ENCODE measurements at places on chromosomes 12 and 14.

DNA sequence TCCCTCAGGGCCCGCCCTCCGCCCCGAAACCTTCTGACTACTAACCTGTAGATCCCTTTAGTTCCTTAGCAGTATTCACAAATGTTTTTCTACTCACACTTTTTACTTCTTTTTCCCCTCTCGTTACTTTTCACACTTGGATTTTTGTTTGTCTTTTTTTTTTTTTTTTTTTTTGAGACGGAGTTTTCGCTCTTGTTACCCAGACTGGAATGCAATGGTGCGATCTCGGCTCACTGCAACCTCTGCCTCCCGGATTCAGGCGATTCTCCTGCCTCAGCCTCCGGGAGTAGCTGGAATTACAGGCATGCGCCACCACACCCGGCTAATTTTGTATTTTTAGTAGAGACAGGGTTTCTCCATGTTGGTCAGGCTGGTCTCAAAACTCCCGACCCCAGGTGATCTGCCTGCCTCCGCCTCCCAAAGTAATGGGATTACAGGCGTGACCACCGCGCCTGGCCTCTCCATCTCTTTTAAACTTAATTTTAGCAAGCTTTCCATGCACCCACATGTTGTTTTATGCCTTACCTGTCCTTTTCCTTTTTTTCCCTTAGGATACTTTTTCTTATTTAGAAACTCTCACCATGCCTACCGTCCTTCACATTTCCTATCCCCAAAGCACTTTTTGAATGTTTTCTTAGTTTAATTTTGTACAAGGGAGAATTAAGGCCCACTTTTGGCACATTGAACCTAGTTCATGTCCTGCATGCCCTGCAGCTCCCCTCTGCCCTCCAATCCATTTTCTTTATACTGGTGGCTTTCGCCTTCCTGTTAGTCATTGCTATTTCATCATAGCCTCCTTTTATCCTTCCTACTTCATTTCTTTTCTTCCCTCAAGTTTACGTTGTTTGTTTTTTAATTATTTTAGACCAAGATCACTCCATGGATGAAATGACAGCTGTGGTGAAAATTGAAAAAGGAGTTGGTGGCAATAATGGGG is 1.1 kb downstream of the SP1 start:
- no peak for DNase-seq

GRCh38 chr14:81991998-81992397 is 458.3 kb upstream of the SEL1L start:
- no peak for DNase-seq

DNA sequence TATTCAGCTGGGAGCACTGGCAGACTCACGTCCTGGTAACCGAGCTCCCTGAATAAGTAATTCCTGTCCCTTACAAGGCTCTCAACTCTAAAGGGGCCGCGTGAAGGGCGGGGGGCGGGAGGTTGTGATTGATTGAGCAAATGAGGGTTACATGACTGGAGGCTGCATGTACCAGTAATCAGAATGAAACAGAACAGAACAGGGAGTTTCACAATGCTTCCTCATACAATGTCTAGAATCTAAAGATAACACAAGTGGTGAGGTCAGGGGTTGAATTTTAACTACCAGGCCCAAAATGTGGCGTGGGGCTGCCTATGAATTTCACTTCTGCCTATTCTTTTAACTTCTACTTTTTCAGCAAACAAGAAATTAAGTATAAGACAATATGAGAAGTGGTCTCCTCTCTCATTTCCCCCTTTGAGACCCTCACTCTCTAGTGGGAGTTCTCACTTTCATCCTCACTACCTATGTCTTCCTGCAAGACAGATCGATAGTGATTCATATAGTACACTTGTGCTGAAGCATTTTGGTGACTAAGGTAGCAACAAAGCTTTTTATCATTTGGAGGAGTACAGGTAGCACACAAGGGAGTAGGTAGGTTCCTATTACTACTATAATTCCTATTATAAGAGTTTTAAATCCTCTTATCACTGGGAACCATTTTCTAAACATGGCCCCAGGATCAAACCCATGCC is 239.8 kb downstream of the KTN1 start:
- DNase-seq: no peak

- no peak for DNase-seq
Measured at GRCh38 chr14:42140831-42141279, 534.2 kb downstream of the LRFN5 start.

DNA sequence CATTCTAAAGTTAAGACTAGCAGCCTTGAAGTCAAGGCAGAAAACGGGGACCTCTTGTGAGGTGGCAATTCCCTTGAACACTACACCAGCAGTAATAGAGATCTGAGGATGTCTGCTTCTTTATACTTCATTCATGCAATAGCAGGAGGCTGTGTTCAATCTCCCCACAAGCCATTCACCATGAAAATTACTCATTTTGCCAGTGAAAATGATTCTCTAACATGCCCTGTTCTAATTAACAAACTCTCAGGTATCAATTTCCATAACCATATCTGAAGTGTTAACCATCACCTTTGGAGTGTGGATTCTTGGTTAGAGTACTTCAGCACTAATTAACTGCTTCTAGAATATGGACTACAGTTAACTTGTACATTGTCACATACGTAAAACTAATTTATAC is 3.4 kb upstream of the GLIPR1 start:
- DNase-seq: no peak

DNA sequence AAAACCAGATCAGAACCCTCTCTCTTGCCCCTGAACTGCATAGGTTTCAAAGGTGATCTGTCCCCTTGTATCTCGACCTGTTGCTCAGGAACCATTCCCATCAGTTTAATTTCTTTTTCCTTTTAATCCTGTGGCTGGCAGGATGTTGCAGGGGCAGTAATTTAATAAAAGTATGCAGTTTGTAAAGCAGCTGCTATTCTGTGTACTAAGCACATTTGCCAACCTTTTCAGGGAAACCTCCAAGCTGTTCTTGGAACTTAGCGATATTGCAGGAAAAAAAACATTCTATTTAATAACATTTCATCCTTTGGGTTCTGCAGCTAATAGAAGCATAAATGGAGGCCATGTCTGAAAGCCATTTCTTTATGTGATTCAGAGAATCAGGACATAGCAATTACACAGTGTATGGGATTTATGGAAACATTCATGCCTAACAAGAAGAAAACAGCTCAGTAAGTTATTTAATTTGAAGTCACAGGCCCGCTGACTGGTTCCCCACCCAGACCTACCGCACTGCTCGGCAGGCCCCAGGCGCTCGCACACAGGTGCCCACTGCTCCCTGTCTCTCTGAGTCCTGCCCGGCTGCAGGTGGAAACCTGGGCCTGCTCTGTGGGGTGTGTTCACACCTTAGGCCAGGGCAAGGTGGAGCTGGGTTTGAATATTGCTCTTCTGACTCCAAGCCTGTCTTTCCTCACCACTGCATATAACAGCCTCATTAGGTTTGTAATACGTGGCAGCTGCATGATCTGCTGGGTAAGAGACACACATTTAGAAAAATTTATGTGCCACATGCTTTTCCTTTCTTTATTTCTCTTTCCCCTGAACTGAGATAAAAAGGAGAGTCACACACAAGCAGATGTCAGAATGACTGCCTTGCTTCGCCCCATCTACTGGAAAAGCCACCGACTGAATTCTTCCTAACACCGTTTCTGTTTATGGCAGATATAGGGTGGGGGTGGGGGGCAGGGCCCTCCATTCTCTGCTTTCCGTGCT is 119.7 kb downstream of the SLC25A47 start:
- DNase-seq: no peak

GRCh38 chr14:96205059-96205977 is 679 bp downstream of the BDKRB2 start:
- no peak for DNase-seq

DNA sequence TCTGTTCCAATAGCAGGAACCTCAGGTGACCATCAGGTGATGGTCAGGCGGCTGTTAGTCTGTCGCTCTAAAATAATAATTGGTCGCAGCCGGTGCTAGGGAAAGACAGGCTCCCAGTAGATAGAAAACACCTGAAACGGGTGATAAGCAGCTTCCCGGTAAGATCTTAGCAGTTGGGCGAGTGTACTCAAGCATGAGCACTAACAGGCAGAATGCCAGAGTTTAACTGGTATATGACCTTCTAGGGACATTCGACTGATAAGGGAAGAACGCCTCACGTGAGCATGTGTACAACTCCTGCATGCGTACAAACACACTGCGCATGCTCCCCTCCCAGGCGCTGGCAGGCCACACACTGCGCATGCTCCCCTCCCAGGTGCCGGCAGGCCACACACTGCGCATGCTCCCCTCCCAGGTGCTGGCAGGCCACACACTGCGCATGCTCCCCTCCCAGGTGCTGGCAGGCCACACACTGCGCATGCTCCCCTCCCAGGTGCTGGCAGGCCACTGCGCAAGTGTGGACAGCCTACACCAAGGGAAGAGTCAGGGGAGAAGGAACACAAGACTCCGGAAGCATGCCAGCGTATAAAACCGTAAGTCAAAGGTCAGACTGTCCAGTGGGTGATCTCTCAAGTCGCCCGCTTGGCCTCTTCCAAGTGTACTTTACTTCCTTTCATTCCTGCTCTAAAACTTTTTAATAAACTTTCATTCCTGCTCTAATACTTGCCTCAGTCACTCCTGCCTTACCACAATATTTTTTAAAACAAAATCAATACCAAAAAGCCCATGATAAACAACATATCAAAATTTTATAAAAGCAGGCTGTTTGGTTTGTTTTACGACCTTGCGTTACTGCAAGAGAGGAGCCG is 24.5 kb downstream of the GPRC5D start:
- DNase-seq: peak; percentile 53

- no peak for DNase-seq
Measured at GRCh38 chr14:53167602-53168328, 14.6 kb upstream of the DDHD1 start.

GRCh38 chr14:103476065-103476464 is 46.6 kb downstream of the CKB start:
- DNase-seq: no peak

DNA sequence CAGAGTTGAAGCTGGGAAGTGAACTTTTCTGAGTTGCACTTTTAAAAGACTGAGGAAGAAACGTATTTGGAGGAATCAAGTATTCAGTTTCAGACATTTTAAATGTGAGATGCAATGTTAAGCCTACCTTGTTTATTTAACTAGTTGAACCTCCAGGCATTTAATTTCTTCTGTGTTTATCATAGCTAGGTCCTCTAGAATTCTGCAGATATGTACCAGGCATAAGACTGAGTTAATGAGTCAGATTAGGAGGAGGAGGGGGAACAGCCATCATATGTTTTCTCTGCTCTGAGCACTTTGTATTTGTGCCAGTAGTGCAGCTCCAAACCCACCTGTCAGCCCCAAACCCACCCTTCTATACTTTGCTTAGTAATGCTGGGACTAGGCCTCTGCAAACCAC is 16.4 kb upstream of the SAMD4A start:
- no peak for DNase-seq

- no peak for DNase-seq
Measured at GRCh38 chr12:18145924-18146323, 55.9 kb upstream of the RERGL start.

DNA sequence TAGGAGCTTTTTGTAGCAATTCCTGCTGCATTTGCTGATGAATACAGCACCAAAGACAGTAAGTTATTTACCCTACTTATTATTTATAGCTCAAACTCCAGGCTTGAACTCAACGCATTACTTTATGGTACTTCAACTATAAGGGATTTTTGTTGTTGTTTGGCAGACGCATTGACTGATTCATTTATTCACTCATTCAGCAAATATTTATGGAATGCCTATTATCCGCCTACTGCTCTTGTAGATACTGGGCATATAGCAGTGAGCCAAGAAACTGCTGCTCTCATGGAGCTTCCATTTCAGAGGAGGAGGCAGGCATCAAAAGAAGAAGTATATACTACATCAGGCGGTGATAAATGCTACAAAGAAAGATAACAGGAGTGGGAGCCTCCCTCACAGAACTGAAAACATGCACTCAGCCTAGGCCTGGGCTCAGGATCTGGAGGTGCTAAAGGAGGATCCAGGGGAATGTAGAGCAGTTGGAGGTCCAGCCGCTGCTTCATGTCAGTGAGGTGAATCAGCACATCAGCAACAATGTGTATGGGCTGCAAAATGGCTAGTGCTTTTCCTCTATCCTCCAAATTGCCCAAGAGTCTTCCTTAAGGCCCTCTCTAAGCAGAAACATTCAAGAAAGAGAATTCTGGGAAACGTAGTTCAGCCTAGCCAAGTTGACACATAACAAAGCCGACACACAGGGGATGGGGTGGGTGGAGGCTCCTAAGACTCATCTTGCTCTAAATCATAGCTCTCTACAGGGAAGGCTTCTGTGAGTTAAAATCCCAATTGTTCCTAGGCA is 157.5 kb downstream of the NRXN3 start:
- no peak for DNase-seq

DNA sequence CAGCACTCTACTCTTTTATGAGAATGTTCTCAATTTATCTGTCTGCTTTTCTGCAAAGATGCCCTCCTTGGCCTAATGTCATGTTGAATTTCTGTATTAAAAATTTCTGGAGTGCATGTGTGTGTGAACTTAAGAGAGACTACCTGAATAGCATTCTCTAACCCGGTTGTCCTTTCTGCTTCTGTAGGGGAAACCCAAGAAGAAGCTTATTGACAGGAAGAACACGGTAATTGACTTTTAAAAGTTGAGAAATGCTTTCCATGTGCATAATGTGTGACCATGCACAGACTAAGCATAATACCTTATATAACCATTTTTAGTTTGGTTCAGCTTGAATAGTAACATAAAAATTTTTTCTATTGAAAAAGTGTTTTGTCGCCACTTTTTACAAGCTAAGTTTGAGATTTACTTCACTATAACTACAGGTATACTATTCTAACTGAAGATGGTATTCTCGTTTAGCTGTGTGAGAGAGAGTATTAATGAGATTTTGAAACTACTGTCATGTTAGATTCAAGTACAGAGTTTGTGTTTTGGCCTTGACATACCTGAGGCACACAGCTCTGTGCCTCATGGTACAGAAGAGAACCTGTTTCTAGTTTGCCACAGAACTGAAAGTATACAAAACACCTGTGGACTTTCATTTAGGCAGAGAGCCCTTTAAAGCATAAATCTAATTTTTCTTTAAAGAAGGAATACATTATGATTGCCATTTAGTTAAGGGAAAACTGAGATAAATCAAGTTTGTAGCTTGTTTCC is 96.8 kb downstream of the TTLL5 start:
- no peak for DNase-seq

GRCh38 chr12:122850695-122851350 is 15.6 kb downstream of the HIP1R start:
- no peak for DNase-seq

GRCh38 chr12:40788276-40788675 is 96.0 kb downstream of the CNTN1 start:
- no peak for DNase-seq

DNA sequence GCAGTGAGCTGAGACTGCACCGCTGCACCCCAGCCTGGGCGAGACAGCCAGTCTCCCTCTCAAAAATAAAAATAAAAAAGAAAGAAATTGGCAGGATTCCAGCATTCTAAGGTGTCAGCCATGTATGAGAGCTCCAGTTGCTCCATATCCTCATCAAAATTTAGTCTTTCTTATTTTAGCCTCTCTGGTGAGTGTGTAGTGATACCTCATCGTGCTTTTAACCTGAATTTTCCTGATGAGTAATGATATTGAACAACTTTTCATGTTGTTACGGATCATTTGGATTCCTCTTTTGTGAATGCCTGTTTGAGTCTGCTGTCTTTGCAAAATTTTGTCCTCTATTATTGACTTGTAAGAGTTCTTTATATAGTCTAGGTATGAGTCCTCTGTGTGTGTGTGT is 28.5 kb downstream of the CCDC60 start:
- DNase-seq: no peak

GRCh38 chr14:70827752-70828151 is 18.4 kb upstream of the MAP3K9 start:
- DNase-seq: no peak
